ENCODE measurements at places on chromosomes 5 and 9.
A peak's percentile ranks its signal among the peaks of the same experiment; 100 is the strongest.

GRCh38 chr9:4563105-4563504 is 72.8 kb downstream of the SLC1A1 start:
- no peak for DNase-seq

DNA sequence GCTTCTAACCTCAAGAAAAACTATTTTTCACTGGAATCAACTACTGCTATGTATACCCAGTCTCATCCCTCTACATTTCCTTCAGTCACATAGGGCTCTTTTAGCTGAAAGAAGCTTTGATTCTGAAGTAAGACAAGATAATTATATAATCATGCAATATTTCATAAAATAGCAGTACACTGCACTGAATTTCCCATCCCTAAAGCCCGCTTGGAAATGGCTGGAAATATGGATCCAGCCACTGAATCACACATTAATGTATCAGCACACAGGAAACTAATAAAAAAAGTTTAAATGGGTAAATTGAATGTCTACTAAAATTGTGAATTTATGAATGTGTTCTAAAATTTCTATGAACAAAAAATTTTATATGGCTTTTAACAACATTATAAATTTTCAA is 808.7 kb downstream of the PTPRD start:
- no peak for DNase-seq

DNA sequence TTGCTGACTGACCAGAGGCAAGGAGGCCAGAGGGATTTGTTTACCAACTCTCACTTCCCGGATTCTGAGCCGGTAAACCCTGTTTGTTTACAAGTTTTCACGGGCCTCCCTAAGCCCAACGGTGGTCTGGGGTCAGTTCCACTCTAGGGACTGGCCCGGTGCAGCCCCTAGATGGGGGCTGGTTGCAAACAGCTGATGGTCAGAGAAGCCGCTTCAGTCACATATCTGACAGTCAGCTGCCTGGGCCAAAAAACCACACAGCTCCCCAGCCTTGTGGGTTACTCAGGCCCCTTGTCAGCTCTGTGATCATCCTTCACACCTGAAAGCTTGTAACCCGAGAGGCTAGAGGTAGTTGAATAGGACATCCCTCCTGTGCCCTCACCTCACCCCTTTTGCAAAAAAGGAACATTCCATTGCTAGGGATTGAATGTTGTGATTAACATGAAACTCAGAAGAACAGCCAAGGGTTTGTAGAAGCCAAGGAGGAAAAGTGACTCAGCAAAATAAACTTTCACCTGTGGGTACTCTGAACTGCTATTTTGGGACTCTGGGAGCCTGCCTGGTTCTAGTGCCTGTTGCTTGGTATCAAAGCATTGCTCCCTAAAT is 40.4 kb downstream of the SAR1B start:
- no peak for DNase-seq

- DNase-seq = peak; percentile 44
Observed at GRCh38 chr9:91949946-91950664, at the start of gene ROR2. TSS of gene ROR2 (minus strand) at chr9:91950228.

GRCh38 chr5:16666130-16666882 is 49.5 kb upstream of the RETREG1 start:
- DNase-seq = no peak

DNA sequence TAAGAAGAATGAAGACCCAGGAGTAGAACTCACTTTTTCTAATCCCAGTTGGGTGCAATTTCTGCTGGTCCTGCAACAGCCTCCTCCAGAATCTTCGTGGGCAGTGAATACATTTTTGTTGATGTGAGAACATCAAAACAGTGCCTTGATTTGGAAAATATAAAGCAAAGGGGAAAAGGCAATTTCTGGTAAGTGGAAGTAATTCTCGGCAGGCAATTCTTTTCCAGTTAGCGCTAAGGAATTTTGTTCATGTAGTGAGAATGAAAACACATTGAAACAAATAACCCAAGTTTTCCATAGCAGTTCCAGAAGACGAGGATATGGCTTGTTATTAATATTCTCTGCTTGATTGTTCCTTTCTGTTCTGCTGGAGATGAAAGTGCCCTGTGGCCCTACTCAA is 178.7 kb downstream of the SPATA31D1 start:
- DNase-seq = no peak

GRCh38 chr5:7068899-7069298 is 327.0 kb upstream of the ADCY2 start:
- no peak for DNase-seq

GRCh38 chr9:11064909-11065308 is 452.1 kb upstream of the PTPRD start:
- DNase-seq = no peak

- no peak for DNase-seq
Observed at GRCh38 chr9:108300306-108301287, 555.2 kb downstream of the ACTL7B start.

DNA sequence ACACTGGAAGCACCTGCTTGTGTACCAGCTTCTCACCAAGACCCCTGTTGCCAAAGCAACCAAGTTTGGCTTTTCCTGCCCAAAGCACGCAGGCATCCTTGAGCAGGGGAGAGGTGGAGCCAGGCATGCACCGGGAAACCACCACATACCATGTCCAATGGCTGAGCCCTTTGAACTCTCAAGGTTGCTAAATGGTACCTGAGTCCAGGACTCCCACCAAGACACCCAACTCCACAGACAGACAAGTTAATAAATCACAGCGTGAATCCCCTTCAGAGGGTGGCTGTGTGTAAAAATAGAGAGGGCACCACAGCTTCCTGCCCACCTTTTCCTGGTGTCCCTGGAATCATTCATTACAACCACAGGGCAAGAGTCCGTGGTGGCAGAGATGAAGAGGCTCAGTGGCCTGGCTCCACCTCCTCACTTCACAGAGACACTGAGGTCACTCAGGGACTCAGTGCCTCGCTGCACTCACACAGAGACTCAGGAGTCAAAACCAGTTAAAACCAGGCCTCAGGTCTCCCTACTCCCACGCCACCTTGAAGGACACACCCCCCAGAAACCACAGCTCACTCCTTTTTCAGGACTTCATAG is 143.7 kb downstream of the C5orf15 start:
- DNase-seq = no peak

GRCh38 chr5:150596826-150597225 is 43.6 kb upstream of the SYNPO start:
- DNase-seq = no peak

DNA sequence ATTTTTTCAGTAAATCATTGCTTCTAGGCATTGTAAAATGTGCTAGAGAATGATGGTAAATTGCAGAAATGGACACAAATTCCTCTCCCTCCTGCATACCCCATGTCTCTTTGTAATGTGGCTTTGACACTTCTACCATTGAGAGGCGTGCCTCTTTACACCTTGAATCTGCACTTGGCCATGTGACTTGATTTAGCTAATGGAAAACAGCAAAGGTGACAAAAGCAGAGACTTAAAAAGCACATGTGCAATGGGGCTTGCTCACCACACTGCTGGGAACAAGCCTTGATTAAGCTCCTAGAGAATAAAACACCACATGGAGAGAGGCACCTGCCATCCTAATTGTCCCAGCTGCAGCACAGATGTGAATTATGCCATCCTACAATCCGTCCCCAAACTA is 69.9 kb upstream of the NAA35 start:
- no peak for DNase-seq

DNA sequence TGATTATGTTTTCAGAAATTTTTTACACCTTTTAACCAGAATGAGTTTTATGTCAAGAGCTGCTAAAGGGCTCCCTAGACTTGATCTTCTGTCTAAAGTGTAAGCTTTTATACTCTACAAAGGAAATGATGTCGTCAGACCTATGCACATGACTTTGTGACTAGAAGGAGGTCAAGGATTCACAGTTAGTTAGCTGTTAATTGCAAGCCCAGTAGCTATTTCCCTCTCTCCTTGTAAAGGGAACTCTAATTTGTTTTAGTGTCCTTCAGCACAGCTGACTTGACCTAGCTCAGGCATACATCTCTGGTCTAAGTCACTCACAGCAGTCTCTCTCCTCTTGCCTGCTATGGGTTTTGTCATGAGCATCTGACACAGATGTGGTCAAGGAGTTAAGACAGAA is 173.5 kb upstream of the NREP start:
- no peak for DNase-seq

- no peak for DNase-seq
Observed at GRCh38 chr9:127742435-127743088, 7.5 kb upstream of the TOR2A start.

DNA sequence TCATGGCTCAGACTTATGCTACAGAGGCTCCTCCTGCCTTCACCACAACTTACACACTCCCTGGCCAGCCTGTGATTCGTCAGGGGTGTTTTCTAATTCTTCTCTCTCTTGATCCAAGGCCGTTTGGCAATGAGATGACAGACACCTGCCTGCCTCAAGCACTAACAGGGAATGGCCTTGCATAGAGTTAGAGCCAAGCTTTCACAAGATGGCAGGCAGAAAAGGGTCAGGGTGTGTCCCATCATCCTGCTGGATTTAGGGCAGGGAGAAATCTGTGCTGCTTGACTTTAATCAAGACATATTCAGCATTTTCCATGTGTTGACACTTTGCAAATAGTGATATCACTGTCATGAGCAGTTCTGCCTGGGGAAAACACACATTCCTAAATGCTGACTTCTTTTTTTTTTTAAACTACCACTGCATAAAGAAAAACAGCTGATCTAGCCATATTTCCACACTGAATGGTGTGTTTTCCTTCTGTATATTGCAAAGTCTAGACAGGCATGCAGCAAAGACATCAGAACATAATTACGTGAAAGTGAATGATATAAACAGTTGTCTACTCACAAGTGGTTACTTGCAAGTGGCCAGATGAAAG is 95.0 kb upstream of the SLC25A48 start:
- DNase-seq = no peak

- DNase-seq = no peak
Observed at GRCh38 chr5:40260361-40260760, 419.4 kb upstream of the PTGER4 start.

GRCh38 chr9:131851414-131851813 is 111.5 kb upstream of the RAPGEF1 start:
- DNase-seq = no peak

DNA sequence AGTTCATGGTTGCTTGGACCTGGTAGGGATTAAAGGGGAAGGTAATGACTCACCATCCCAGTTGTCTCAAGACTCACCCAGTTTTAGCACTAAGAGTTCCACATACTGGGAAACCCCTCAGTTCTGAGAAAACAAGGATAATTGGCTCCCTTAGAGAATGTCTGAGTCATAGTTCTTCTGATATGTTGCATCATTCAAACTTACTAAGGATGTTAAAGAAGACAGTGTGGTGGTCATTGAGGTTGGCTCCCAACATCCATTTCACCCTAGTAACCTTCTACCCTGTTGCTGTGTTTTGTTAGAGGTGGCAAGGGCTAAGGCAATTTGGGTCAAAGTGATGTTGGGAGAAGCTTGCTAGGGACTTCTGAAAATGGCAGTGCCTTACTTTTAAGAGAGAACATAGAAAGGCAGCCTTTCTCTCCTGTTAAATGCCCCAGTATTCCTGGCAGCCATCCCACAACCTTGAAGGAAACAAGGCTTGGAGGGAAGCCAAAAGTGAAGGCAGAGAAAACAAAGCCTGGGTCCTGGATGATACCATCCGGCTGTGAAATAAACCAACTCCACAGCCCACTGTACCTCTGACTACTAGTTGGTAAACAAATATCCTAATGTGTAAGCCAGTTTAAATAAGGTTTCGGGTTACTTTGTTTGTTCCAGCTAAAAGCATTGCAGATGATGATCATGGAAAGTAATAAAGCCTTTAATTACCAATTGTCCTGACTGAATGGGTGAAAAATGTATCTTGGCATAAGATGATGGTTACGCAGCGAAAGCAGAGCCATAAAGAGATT is 80.4 kb upstream of the ADAMTSL1 start:
- no peak for DNase-seq

- DNase-seq = no peak
Observed at GRCh38 chr9:109411798-109412352, 86.2 kb downstream of the PTPN3 start.

Data from stimulated activated CD4-positive, alpha-beta T cell treated with anti-CD3 and anti-CD28 coated beads, Interleukin-12 subunit alpha, Interleukin-12 subunit beta, amount 100 ng/mL, for 24 hours (primary cell).